ENCODE measurements at places on chromosomes 4 and X. TPM values are rescaled to one million over a fixed set of nuclear protein-coding genes. Genes with fewer than 3 reads are reported as not detected.

DNA sequence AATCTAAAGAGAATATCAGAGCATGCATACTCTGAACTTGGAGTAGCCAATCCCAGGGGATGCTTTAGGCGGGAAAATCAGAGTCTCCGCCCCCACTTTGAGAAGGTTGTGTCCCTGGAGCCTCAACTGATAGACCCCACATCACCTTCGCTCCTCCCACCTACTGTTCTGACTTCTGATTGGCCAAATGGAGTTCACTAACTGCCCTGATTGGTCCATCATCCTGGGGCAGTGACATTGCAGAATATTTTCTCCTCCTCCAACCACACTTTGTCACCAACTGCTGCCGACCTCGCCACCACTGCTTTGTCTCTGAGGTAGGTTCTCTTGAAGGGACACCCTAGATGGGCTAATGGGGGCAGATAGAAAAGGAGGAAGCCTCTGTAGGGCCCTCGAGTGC is 22.7 kb upstream of the SPACA5B start:
- DNase-seq = no peak

- DNase-seq = peak; percentile 14
These were observed 33.5 kb upstream of the SETD7 start for GRCh38 chr4:139589336-139590018.

BEND4 gene
- total RNA-seq = not detected

DNA sequence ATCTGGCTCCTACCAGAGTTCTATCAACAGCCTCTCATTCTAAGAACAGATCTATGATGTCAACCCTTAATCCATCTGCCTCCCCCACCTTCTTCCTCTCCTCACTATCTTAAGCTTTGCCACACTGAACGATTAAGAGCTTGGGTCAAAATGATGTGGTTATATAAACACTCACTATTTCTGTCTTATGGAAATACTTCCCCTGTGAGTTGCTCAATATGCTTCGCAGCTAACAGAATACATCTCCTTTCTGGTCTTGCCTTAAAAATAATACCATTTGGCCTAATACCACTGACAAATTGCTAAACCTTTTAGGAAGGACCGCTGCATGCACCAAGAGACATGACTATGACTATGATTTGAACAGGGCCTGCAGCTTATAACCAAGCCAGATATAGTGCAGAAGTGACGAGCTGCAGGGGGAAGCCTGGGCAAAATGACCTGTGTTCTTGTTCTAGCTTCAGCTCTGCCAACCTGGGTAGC is 130.9 kb downstream of the RNF150 start:
- DNase-seq = no peak

DNA sequence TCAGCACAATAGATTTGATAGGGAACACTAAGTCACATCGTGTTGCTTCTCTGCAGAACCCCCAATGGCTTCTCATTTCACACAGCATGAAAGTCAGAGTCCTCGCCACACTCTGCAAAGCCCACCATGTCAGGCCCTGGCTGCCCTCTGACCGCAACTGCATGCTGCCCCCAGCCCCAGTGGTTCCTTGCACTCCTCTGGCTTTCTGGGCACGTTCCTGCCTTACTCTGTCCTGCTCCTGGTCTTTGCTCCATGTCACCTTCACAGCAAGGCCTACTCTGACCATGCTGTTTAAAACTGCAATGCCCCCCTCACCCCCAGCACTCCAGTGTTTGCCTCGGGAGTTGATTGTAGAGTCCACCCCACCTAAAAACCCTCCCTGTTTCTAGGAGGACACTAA is 78.1 kb downstream of the EVC start:
- peak; percentile 20 for DNase-seq

DNA sequence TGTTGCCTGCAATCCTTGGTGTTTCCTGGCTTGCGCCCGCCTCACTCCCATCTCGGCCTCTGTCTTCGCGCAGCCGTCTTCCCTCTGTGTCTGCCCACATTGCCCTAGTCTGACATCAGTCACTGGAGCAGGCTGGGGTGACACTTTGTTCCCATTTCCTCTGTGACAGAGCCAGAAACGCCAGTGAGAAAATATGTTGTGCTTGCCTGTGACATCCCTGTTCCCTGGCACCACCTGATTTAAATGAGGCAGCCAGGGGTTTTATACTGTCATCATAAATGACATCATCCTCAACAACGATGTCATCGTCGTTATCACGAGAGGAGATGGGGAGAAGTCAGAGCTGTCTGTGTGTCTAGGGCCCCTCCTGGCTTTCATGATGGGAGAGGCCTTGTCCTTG is 29.1 kb downstream of the ZNF185 start:
- DNase-seq = no peak

GRCh38 chr4:21952549-21952948 is 4.0 kb upstream of the KCNIP4 start:
- DNase-seq = no peak

ESX1 gene
- not detected for total RNA-seq

DNA sequence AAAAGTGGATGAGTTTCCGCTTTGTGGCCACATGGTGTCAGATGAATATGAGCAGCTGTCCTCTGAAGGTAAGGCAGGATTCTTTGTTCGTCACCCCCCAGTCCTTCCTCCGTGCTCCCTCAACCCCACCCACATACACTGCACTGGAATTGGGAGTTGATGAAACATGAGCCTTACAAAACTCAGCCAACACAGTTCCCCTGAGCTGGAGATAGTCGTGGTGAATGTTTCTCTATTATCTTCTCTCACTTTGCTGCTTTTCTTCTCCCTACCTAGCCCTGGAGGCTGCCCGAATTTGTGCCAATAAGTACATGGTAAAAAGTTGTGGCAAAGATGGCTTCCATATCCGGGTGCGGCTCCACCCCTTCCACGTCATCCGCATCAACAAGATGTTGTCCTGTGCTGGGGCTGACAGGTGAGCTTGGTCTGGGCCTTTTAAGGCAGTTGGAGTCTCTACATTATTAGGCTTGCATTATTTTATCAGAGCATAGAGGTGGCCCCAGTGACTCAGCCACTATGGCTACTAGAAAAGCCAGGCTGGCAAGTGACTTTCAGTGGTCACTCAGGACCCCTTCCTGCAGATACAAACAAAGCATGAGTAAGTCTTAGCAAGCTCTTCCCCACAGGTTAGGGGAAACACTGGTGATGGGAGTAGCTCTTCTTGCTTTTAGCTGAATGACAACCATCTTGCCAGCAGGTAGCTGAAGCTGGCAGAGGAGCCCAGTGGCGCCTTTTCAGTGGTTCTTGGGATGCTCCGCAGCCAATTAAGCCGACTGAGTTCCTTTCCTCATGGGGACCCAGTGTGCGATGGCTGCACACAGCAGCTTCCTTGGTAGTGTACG is 1.6 kb downstream of the RPL10 start:
- no peak for DNase-seq

DNA sequence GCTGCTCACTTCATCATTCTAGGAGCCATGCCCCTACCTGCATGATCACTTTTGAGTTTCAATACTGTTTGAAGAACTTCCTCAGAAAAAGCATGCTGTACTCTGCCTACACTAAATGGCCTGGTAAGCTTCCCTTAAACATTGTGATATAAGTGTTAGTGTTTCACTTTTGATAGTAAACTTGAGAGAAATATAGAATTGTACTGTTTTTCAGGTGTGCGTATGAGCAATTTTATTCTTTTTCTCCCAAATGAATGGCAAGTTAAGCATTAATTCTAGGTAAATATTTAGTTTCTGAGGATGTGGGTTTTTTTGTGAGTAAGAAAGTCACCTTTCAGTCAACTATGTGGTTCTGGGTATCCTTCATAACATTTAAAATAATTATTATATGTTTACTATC is 484.5 kb downstream of the IL15 start:
- DNase-seq = no peak

REELD1 gene
- total RNA-seq = 0.29 TPM

DNA sequence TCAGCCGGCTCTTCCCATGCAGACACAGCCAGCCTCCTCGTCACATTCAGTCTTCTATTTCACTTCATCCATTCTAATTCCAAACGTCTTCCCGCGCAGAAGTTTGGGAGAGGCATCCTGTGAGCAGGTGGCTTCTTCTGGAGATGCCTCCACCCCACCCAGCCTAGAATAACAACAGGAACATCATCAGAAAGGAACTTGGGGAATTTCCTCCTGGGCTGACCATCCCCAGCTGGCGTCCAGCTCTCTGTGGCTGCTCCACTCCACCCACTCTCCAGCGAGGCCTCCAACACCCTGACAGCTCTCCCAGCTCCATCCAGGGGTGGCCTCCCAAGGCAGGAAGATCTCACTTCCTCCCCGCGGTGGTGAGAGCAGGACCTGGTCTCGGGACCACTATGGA is 5.5 kb upstream of the C4orf50 start:
- no peak for DNase-seq

TRIM61 gene
- 2.1 TPM for total RNA-seq

CCDC158 gene
- 0.45 TPM for total RNA-seq

DNA sequence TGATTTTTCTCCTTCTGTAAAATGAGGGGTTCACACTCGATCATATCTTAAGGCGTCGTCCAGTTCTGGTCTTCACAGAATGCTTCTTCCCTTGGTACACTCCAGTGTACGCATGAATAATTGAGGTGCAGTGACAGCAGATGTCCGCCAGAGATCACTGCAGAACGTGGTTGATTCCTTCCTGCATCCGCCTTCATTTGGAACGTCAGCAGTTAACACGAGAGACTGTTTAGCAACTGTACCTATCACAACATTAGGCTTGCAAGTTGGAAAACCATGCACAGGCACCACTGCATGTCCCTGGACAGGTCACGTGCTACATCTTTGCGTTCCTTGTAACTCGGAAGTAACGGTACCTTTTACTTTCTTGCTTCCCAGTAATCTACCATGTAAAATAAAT is 66.0 kb upstream of the GEMIN8 start:
- DNase-seq = no peak

- DNase-seq = no peak
These were observed 186.1 kb upstream of the LNX1 start for GRCh38 chr4:53777244-53777984.

- no peak for DNase-seq
These were observed 74.5 kb downstream of the DCLK2 start for GRCh38 chr4:150152766-150153165.

RHOH gene
- 3.9 TPM for total RNA-seq

JAKMIP1 gene
- total RNA-seq = 0.10 TPM

F11 gene
- total RNA-seq = not detected

DCAF4L1 gene
- 0.35 TPM for total RNA-seq

DNA sequence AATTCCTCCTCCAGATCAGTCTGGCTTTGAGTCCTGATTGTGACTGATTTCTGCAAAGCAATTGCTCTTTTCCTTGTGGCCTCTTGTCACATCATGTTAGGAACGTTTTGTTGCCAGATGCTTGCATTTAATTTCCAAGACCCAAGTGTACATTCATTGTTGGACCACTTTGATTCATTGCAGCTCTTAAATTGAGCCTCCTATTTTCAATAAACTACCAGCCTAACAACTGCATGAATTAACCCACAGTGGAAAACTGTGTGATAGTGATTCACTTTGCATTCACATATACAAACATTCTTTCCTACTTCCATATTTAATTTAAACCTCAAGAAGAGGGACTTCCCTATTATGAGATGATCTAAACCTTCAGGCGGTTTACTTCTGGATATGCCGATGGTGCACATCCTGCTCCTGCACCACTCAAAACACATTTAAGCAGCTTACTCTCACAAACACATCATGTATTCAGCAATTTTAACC is 118.4 kb downstream of the AFF1 start:
- no peak for DNase-seq

GRCh38 chr4:48620831-48621230 is 130.8 kb downstream of the ZAR1 start:
- DNase-seq = no peak

CUL4B gene
- total RNA-seq = 35.9 TPM

- DNase-seq = no peak
These were observed 131.8 kb upstream of the VCX start for GRCh38 chrX:7711167-7711566.

MAGEC3 gene
- not detected for total RNA-seq

MSL3 gene
- total RNA-seq = 29.9 TPM

GRCh38 chrX:46589977-46590723 is 16.6 kb downstream of the CHST7 start:
- DNase-seq = no peak

- no peak for DNase-seq
These were observed 50.4 kb downstream of the FRMD7 start for GRCh38 chrX:132077414-132077813.

PRDM8 gene
- total RNA-seq = 2.6 TPM

DNA sequence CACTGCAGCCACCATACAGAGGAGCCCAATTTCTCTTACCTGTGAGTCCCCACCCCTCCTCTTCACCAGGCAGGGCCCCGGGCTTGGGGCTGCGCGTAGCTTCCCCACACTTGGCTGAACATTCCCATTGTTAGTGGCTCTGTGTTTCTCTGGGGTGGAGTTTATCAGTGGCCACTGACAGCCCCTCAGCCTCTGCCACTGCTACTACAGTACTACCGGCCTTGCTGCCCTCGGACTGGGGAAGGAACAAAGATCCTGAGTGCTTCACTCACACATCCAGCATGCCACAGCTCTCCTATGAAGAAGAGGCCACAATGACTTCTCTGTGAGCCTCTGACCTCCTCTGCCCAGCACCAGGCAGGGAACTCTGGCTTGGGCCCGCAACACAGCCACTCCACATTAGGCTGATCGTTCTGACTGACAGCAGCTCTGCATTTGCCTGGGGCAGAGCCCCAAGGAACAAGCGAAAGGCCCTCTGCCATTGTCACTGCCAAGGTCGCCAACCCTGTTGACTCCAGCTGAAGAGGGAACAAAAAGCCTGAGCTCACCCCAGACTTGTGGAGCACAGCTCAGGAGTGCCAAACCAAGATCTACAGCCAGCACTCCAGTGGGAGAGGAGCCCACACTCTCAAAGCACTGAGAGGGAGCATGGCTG is 24.0 kb downstream of the ABCB7 start:
- no peak for DNase-seq

RRH gene
- total RNA-seq = not detected

DNA sequence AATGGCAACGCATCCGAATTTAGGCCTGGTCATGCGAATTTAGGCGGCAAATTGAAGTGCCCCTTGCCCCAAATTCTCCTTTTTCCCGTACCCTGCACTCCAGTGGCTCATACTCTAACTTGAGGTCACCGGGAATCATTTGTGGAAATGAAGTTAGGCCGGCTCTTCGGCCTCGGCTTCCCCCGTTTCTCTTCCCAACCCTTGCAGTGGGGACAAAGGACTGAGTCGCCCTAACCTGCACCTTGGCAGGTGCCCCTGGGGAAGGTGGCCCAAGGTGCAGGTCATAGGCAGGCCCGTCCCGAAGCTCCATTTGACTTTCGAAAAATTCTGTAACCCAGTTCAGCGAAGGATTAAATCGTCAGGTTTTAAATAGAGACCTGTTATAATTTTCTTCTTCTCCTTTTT is 811 bp downstream of the SRD5A3 start:
- DNase-seq = no peak

CT47B1 gene
- total RNA-seq = not detected

GRCh38 chrX:17032351-17032750 is 85.9 kb downstream of the REPS2 start:
- no peak for DNase-seq

DNA sequence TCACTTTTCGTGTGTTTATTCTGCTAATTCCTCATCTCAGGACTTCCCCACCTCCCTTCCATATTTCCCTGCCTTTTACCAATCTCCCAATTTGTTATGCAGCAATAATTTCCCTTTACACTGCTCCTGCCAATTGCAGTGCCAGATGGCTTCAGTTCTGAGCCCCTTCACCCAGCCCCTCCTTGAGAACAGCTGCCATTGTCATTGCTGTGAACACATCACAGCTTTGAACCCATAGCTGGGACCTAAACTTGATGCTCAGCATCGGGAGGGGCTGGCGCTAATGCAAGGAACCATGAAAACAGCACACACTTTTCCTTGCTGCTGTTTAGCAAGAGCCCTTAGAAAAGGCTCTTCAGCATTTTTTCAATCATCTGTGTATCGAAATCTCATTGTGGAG is 104.9 kb downstream of the ALPK1 start:
- DNase-seq = no peak

UGT8 gene
- 0.13 TPM for total RNA-seq

IKBKG gene
- 29.8 TPM for total RNA-seq
